B cell (primary cell): ENCODE measurements at places on chromosomes 5 and 9. TPM values are rescaled to one million over a fixed set of nuclear protein-coding genes. Genes with fewer than 3 reads are reported as not detected.

Gene INSYN2B
- polyA plus RNA-seq = not detected in 2 replicates

Gene RNF44
- 262 and 299 TPM in 2 replicates for polyA plus RNA-seq

Gene AQP7
- polyA plus RNA-seq = not detected in 2 replicates

Gene NADK2
- 3.3 and 3.9 TPM in 2 replicates for polyA plus RNA-seq

Gene HTR1A
- polyA plus RNA-seq = not detected in 2 replicates

Gene ANKDD1B
- 0.06 and 0.30 TPM in 2 replicates for polyA plus RNA-seq

Gene PRSS3
- polyA plus RNA-seq = not detected in 2 replicates

Gene MSX2
- polyA plus RNA-seq = not detected in 2 replicates

Gene TAF11L5
- polyA plus RNA-seq = not detected in 2 replicates

Gene NME5
- polyA plus RNA-seq = not detected in 2 replicates

Gene DOK3
- polyA plus RNA-seq = 78.4 and 103 TPM in 2 replicates

Gene PCDHA2
- not detected in 2 replicates for polyA plus RNA-seq

Gene BRINP1
- polyA plus RNA-seq = not detected in 2 replicates

Gene TTC39B
- polyA plus RNA-seq = 2.0 and 4.2 TPM in 2 replicates

Gene IFNA21
- not detected in 2 replicates for polyA plus RNA-seq

Gene TMEM252
- polyA plus RNA-seq = 0.10 TPM in 1 of 2 replicates, not detected in the other

Gene SYNPO
- polyA plus RNA-seq = 11.2 and 13.2 TPM in 2 replicates

Gene NR2F1-AS1
- not detected in 2 replicates for polyA plus RNA-seq

Gene CDKN2B-AS1
- polyA plus RNA-seq = 1.0 and 1.3 TPM in 2 replicates

Gene CAMK4
- 0.78 and 2.6 TPM in 2 replicates for polyA plus RNA-seq

Gene PPIP5K2
- polyA plus RNA-seq = 14.5 and 22.2 TPM in 2 replicates

Gene CDX1
- polyA plus RNA-seq = not detected in 2 replicates

Gene CCL21
- not detected in 2 replicates for polyA plus RNA-seq

Gene LCN9
- not detected in 2 replicates for polyA plus RNA-seq

Gene GFI1B
- 0.09 and 0.63 TPM in 2 replicates for polyA plus RNA-seq
